ENCODE measurements at places on chromosomes 2 and 18.

DNA sequence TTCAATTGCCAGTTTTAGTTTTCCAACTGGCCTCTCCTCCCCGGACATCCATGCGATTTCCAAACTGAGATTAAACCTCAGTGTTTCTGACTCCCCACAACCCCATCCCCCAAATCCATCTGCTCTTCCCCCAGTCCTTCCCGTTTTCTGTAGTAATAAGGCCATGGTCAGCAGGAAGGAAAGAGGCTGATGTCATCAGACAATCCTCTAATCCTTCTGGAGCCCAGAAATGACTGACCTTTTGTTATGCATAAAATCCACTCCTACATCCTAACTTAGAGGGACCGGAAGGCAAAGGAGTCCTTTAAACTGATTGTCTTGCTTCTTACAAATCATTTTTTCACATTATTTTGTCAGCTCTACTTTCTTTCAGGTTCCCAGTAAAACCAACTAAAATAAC, 155.8 kb downstream of the INO80D start:
- no peak for DNase-seq

DNA sequence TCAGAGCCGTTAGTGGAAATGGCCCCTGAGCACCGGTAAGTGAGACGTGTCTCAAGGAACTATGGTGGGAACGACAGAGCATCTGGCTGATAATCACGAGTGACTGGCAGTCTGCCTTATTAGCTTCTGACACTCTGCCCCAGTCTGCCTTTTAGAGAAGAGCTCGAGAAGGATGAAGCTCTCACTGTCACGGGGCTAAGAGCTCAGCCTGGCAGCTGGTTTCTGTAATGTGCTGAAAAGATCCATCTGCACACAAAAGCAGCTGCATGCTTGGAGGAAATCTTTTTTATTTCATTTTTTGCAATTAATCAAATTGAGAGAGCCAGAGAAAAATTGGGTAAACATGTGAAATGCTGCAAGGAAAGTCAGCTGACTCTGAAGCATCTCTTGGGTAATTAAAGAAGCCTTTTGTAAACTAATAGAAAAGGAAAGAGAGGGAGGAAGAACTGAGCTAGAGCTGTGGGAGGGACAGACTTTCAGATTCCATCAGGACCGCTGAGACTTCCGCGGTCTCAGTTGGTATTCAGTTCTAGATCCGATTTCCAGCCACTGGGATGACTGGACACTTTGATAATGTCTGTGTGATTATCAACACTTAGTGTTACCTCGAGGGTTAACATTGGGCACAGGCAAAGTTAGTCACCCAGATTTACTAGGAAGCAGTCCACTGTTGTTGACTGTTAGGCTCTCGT, 24.4 kb downstream of the MBP start:
- no peak for DNase-seq

DNA sequence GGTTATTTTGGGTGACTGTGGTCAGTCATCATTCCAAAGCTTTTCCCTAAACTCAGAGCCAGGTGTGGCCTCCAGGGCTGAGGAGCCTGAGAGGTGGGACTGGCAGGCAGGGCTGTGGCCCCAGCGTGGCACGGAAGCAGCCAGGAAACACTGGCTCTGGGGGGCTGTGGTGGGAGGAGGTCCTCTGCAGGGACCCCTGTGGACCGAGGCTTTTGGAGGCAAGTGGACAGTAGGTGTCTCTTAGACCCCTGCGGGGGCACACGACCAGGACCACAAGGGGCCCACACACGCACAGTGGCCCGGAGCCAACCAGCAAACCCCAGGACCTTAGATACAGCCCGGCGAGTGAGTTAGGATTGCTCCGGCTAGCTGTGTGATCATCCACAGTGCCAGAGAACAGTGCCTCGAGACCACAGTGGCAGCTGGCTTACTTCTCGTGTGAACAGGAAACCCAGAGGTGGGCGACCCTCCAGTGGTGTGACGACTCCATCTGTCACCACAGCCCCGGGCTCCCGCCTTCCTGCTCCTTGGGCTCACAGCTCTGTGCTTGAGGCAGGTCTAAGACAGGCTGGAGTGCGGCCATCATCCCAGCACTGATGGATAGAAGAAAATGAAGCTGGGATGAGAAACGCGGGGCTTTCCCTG, 1.6 kb upstream of the RTP5 start:
- DNase-seq = no peak

DNA sequence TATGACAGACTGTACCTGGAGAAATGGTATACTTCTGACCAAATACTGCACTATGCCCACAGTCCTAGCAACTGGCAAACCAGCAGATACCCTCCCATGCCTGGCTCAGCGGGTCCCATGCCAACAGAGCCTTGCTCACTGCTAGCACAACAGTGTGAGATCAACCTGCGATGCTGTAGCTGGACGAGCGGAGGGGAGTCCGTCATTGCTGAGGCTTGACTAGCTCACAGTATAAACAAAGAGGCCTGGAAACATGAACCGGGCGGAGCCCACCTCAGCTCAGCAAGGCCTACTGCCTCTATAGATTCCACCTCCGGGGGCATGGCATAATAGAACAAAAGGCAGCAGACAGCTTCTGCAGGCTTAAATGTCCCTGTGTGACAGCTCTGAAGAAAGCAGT, 93.2 kb upstream of the CAB39 start:
- DNase-seq = no peak

- no peak for DNase-seq
Measured at GRCh38 chr2:24926602-24927252, 6.7 kb upstream of the ADCY3 start.

- DNase-seq = no peak
Measured at GRCh38 chr2:25030702-25031101, 11.2 kb upstream of the EFR3B start.
